ENCODE measurements at places on chromosomes 13 and 19. TPM values are rescaled to one million over a fixed set of nuclear protein-coding genes. Genes with fewer than 3 reads are reported as not detected.

Gene CACNG7
- not detected for polyA plus RNA-seq

Gene DMPK
- polyA plus RNA-seq = 0.34 TPM

DNA sequence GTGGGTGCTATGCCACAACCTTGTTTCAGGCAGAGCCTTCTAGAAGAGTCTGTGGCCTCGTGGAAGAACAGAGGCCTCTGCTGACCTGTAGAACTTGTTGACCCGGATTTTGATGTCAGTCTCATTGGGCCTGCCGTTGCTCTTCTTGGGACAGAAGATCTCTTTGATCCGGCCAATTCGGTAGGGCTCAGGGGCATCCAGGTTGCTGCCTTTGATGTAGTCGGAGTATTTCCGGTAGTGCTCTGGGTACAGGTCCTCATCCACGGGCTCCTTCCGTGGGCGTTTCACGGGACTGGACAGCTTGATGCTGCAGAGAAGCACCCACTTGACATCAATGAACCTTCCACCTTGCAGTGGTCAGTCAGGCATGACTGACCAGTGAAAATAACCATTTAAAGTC is 24.0 kb upstream of the EIF3G start:
- DNase-seq = no peak
- H3K27me3 ChIP-seq = peaks cover 2% of the 10 kb centered on the region
- H3K4me3 ChIP-seq = no peak overlapping the region
- peaks cover 16% of the 10 kb centered on the region for H3K36me3 ChIP-seq
- peak overlapping the region; percentile 88 for H3K27ac ChIP-seq
- peaks cover 15% of the 10 kb centered on the region for H3K4me1 ChIP-seq

Gene LRRC63
- 0.10 TPM for polyA plus RNA-seq

GRCh38 chr19:2170987-2171348 is 7.2 kb downstream of the DOT1L start:
- H3K27me3 ChIP-seq = peaks cover 5% of the 10 kb centered on the region
- H3K27ac ChIP-seq = peak overlapping the region; percentile 80
- peaks cover 74% of the 10 kb centered on the region for H3K4me1 ChIP-seq
- H3K36me3 ChIP-seq = no peaks in the 10 kb centered on the region
- DNase-seq = no peak

DNA sequence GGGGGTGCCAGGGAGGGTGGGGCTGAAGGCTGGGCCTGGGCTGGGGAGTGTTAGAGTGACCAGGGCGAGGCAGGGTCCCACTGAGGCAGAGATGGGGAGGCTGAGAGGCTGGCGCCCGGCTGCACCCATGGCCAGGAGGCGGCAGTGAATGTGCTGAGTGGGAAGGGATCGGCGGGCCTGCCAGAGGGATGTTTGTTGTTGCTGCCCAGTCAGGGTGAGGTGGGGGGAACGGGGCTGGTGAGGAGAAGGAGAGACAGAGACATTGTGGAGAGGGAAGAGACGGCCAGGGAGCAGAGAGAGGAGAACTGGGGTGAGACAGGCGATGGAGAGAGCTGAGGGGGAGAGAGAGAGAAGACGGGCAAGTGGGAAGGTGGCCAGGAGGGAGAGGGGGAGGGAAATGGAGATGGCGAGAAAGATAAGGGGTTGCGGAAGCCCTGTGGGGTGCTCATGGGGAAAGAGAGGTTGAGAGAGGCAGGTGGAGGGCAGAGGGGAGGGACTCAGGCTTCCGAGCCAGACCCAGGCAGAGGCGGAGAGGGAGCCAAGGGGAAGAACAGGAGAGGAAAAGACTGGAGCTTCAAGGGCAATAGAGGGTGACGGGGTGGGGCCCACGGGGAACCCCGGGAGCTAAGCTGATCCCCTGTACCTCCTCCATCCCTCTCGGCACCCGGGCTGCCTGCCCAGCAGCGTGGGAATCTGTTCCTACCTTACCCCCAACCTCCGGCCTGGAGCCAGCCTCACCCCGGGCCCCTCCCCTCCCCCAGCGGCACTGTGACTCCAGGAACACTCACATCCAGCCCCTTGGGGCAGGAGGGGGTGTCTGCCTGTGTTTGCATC is 690 bp upstream of the B3GNT8 start:
- H3K36me3 ChIP-seq = peaks cover 12% of the 10 kb centered on the region
- H3K4me1 ChIP-seq = peaks cover 37% of the 10 kb centered on the region
- peaks cover 5% of the 10 kb centered on the region for H3K27me3 ChIP-seq
- H3K4me3 ChIP-seq = peak overlapping the region; percentile 92

DNA sequence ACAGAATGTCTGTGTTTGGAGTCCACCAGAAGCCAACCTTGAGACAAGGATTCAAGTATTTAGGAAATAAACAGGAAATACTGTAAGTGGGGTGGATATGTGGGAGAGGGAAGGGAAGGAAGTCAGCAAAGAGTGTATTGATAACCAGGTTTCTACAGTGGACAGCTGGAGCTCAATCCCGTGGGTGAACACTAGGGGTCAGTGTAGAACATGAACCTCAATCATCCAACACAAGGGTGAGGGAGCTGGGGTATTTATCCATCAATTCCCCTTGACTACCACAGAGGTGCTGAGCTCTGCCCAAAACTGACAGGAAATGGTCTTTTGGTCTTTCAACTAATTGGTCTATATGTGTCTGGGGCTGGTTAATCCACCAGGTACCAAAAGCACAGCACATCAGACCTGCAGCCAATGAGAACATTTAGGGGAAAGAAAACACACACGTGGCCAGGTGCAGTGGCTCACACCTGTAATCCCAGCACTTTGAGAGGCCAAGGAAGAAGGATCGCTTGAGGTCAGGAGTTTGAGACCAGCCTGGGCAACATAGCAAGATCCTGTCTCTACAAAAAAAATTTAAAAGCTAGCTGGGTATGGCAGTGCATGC is 5.6 kb upstream of the SYDE1 start:
- peaks cover 3% of the 10 kb centered on the region for H3K4me1 ChIP-seq
- peaks cover 17% of the 10 kb centered on the region for H3K36me3 ChIP-seq
- H3K27ac ChIP-seq = no peak overlapping the region
- peaks cover 12% of the 10 kb centered on the region for H3K27me3 ChIP-seq
- DNase-seq = peak; percentile 41

- no peak for DNase-seq
- peaks cover 8% of the 10 kb centered on the region for H3K27me3 ChIP-seq
- H3K27ac ChIP-seq = peak overlapping the region; percentile 93
- peaks cover 33% of the 10 kb centered on the region for H3K4me1 ChIP-seq
These were observed 406 bp upstream of the EID2B start for GRCh38 chr19:39533003-39533512.

DNA sequence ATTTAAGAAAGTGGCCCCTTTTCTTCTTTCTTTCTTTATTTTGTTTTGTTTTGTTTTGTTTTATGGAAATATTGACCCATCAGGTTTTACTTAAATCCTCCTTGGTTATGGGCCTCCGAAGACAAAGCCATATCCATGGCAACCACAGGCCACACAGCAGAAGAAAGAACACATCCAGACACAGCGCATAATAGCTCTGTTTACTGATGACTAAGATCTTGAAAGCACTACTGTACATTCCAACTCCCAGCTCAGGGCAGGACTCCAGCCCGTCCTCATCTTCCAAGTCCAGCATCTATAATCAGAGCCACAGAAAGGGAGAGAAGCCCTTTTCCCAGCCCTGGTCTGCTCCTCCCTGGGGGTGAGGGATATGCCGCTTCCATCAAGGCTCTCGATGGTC is 84.3 kb downstream of the NUFIP1 start:
- peaks cover 2% of the 10 kb centered on the region for H3K27me3 ChIP-seq
- H3K27ac ChIP-seq = no peak overlapping the region
- H3K4me1 ChIP-seq = peaks cover 12% of the 10 kb centered on the region
- H3K4me3 ChIP-seq = no peak overlapping the region

Gene LYPD5
- polyA plus RNA-seq = not detected

Gene GZMM
- polyA plus RNA-seq = 652 TPM

DNA sequence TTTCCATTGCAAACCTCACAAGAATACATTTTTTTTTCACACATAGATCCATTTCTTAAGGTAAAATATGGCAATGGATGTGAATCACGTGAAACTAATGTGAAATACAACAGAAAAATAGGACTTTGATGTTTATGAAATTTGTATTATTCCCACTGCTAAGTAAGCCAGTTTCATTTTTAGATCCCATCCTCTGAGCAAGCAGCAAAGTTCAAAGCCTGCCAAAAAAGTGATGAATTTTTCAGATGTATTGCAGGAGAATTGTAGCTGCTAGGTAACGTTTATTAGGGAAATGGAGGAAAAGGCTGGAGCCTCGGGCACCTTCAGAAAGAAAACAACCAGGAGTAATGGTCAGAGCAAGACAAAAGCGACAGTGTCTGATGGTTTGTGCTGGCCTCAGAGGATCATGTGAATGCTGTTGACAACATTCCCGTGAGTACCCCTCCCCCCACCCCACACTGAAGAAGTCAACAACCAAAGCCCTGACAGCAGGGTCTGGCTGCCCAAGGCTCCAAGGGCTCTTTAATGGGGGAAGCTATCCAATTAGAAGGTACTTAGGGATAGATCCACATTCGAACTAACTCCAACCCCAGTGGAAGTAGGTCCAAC is 95.5 kb downstream of the OXGR1 start:
- H3K36me3 ChIP-seq = no peaks in the 10 kb centered on the region
- DNase-seq = no peak
- H3K27ac ChIP-seq = no peak overlapping the region

GRCh38 chr19:41366089-41366488 is 2.1 kb upstream of the B9D2 start:
- DNase-seq = no peak
- peaks cover 29% of the 10 kb centered on the region for H3K4me1 ChIP-seq
- no peaks in the 10 kb centered on the region for H3K36me3 ChIP-seq
- H3K27me3 ChIP-seq = peaks cover 7% of the 10 kb centered on the region

- peaks cover 6% of the 10 kb centered on the region for H3K36me3 ChIP-seq
- H3K27me3 ChIP-seq = no peaks in the 10 kb centered on the region
- DNase-seq = no peak
- H3K4me3 ChIP-seq = no peak overlapping the region
- H3K27ac ChIP-seq = no peak overlapping the region
- peaks cover 19% of the 10 kb centered on the region for H3K4me1 ChIP-seq
These were observed 42.4 kb downstream of the MRPS31 start for GRCh38 chr13:40728595-40728994.

DNA sequence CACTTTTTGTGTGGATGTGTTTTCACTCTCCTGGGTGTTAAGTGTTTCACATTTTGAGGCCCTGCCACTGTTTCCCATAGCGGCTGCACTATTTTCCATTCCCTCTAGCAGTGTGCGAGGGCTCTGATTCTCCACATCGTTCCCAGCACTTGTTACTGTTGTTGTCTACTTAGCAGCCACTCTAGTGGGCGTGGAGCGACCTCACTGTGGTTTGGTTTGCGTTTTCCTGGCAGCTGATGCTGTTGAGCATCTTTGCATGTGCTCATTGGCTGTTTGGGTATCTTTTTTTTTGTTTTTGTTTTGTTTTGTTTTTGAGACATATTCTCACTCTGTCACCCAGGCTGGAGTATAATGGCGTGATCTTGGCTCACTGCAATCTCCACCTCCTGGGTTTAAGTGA is 14.4 kb downstream of the NAXD start:
- peak overlapping the region; percentile 46 for H3K4me3 ChIP-seq
- peak; percentile 48 for DNase-seq
- peak overlapping the region; percentile 25 for H3K27ac ChIP-seq
- no peaks in the 10 kb centered on the region for H3K36me3 ChIP-seq
- H3K27me3 ChIP-seq = peaks cover 1% of the 10 kb centered on the region
- H3K4me1 ChIP-seq = peaks cover 59% of the 10 kb centered on the region

- H3K36me3 ChIP-seq = no peaks in the 10 kb centered on the region
- H3K4me3 ChIP-seq = no peak overlapping the region
- peaks cover 13% of the 10 kb centered on the region for H3K27me3 ChIP-seq
- no peak for DNase-seq
- no peak overlapping the region for H3K27ac ChIP-seq
- H3K4me1 ChIP-seq = peaks cover 8% of the 10 kb centered on the region
These were observed 1.5 kb downstream of the DZIP1 start for GRCh38 chr13:95642999-95643398.

Gene ZFP36
- 745 TPM for polyA plus RNA-seq

- H3K4me3 ChIP-seq = no peak overlapping the region
- DNase-seq = no peak
- H3K27me3 ChIP-seq = no peaks in the 10 kb centered on the region
- H3K27ac ChIP-seq = no peak overlapping the region
These were observed 6.9 kb downstream of the PIBF1 start for GRCh38 chr13:72788831-72789230.

DNA sequence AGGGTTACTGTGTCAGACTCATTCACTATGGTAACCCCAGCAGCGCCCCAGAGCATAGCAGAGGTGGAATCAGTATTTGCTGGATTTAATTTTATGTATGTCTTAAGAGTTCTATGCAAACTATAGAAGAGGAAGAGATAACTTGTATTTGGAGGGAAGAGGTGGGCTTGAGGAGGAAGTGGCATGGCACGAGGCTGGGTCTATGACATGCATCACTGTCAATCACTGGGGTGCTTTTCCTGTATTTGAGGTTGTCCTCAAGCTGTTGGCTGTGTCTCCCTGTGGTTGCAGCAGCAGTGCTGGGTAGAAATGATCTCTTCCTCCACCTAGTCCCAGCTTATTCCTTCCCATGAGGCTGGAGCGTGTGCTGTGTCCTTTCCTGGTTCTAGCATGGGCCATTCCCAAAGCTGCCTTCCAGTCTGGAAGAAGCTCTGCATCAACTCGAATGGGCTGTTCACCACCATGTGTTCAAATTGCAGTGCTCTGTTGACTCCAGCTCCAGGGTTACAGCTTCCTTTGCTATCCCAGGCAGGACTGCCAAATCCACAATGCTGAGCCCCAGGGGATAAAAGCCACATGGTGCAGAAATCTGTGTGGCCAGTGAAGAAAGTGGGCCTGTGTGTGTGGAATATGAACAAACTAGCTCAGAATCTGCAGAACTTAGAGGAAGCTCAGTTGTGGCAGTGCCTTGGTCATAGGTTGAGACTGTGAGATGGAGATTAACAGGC is 73.1 kb upstream of the MTIF3 start:
- peaks cover 2% of the 10 kb centered on the region for H3K27me3 ChIP-seq
- H3K4me3 ChIP-seq = no peak overlapping the region
- no peaks in the 10 kb centered on the region for H3K4me1 ChIP-seq
- H3K27ac ChIP-seq = no peak overlapping the region

GRCh38 chr19:30174791-30175190 is 197.4 kb upstream of the ZNF536 start:
- no peak overlapping the region for H3K27ac ChIP-seq
- no peak for DNase-seq
- H3K27me3 ChIP-seq = no peaks in the 10 kb centered on the region
- H3K36me3 ChIP-seq = no peaks in the 10 kb centered on the region
- no peaks in the 10 kb centered on the region for H3K4me1 ChIP-seq

- H3K4me3 ChIP-seq = no peak overlapping the region
- H3K27me3 ChIP-seq = no peaks in the 10 kb centered on the region
- DNase-seq = no peak
- H3K36me3 ChIP-seq = peaks cover 4% of the 10 kb centered on the region
- no peak overlapping the region for H3K27ac ChIP-seq
These were observed 63.2 kb downstream of the SHISA2 start for GRCh38 chr13:25988661-25989060.

Gene NLRP4
- not detected for polyA plus RNA-seq
